Esophagus squamous epithelium (tissue), 5 donors: ENCODE measurements at places on chromosomes 3 and 15. TPM values are rescaled to one million over a fixed set of nuclear protein-coding genes. Genes with fewer than 3 reads are reported as not detected.

- DNase-seq: no peak
These were observed 9.8 kb upstream of the WWTR1 start for GRCh38 chr3:149667576-149667975.

DNA sequence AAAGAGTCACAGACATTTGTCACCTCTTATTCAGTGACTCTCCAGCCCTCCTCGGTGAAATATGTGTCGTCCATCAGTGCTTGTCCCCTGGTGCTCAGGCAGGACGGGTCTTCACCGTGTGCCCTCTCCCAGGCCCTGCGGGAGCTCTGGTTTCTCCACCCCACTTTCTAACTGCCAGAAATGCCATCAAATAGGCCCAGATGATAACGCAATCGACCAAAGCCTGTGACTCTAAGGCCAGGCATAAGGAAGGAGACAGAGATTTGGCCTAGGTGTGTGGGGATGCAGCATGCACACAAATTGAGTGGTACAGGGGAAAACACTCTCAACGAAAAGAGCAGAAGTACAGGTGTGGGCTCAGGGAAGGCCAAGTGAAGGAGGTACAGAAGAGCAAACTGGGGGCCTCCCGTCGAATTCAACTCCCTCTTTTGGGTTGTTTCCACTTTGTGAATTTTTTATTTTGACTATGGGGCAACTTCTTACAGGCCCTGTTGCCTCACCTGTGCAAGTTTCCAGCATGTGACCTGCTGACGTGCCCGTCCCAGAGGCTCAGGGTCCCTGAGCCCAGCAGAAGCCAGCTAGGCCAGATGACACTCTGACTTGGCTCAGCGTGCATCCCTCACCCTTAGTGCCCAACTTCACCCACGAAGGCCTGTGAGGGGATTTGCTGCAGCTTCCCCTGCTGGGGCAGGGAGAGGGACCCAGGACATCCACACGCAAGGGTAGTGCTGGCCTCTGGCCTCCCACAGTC lies 4.7 kb downstream of the NUP210 start:
- DNase-seq: no peak

Gene GOLGA8K
- not detected for total RNA-seq

Gene SLC35G2
- total RNA-seq: 4.0 TPM

DNA sequence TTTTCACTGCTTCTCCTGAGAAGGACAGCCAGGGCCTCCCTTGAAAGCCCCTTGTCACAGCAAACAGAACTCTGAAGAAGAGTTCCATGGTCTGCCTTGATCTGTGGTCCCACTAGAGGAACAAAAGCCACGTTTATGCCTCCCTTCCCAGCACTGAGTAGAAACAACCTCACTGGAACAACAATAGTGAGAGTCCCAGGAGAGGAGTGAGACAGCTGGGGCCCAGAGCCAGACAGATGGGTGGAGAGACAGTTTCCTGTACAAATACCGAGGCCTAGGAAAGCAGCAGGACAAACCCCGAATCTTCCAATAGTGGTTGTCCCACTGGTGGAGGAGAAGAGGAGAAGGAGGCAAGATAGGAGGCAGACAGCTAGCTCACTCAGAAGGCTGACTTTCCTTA lies 106.1 kb downstream of the WDR76 start:
- DNase-seq: no peak

- no peak for DNase-seq
These were observed 833 bp downstream of the MAN2A2 start for GRCh38 chr15:90903733-90904536.

GRCh38 chr3:57778494-57778893 lies 22.4 kb downstream of the SLMAP start:
- no peak for DNase-seq
